ENCODE measurements at places on chromosomes 1 and 21. TPM values are rescaled to one million over a fixed set of nuclear protein-coding genes. Genes with fewer than 3 reads are reported as not detected.

DNA sequence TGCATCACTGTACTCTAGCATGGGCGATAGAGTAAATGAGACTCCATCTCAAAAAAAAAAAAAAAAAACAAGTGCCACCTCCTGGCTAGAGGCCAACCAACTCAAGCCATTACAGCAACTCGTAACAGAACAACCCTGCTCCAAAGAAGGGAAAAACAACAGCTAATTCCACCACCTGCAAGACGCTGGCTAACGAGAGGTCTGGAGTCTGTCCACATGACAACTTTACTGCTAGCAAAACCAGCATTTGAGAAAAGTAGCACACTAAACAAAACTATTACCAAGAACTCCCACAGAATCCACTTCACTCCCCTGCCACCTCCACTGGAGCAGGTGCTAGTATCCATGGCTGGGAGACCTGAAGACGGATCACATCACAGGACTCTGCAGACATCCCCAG lies 24.1 kb upstream of the EGLN1 start:
- no peak for DNase-seq

DNA sequence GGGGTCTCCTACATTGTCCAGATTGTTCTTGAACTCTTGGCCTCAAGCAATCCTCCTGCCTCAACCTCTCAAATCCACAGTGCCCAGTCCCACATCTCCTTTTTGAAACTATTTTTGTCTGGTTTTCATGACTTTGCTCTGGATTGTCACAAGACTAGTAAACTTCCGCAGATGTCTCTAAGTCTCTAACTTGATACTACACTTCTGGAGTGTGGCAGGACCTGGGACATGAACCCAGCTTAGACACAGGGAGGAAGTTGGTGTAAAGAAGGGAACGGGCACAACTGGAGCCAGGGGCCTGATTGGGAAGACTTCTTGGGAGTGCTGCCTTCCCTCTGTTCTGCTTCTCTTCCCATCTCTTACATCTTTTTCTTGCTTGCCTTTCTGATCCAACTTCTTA lies 16.2 kb upstream of the DISC1 start:
- DNase-seq, result no peak

DNA sequence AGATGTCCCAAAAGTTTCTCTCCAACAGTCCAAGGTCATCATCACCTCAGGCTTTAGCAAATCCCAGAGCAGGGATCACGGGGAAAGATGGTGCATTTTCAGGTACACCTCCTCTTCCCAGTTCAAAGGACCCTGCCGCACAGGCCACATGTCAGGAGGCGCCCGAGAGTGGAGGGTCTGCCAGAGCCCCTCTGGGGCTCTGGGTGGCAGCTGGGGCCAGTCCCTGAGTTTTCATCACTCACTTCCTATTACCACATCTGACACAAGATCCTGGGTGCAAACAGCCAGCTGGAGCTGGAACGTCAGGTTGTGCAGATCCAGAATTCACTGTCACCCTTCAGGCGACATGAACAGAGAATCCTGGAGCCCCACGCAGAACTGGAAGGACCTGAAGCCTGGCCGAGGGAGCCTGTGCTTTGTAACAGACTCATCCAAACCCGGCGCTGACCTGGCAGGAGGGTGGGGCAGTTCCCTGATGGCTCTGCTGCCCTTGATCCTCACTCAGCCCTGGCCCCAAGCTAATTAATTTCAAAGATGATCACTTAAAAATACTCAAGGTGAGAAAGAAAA lies 8.8 kb downstream of the TMEM63A start:
- no peak for DNase-seq

Gene KRTAP11-1
- not detected for total RNA-seq

DNA sequence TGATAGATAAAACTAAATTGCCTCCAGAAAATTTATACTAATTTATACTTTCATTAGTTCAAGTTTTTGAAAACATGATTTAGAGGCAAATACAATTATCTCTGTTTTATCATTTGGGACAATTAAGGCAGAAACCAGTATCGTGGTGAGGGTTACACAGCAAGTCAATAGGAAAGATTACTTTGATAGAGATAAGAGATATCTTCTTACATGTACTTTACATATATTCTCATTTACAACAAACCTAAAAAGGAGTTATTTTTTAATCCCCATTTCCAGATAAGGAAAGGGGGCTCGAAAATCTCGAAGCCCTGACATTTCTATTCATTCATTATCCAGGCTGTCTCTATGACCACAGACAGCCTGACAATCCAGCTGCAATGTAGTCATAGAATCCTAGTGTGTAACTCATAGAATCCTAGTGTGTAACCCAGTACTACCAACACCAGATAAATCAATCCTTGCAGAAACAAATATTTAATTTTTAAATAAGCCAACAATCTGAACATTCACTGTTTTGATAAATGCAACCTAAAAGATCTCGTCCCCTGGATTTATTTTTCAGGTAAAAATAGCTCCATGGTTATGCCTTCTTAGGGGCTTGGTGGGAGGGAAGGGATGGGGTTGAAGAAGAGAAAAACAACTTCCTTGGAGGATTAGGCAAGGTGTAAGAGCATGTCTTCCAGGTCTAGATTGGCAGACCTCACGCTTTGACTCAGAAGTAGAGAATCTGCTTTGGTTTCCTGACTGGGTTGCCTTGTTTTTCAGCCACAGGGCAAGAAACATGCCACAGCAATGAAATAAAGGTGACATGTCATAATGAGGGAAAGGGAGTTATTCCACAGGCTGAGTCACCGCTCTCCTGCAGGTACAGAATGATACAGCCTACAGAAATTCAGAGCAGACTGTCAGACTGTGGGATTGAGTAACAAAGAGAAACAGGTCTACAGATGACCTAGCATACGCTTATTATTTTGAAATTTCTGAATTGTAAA lies 45.6 kb downstream of the IRF2BP2 start:
- DNase-seq, result peak; percentile 100

DNA sequence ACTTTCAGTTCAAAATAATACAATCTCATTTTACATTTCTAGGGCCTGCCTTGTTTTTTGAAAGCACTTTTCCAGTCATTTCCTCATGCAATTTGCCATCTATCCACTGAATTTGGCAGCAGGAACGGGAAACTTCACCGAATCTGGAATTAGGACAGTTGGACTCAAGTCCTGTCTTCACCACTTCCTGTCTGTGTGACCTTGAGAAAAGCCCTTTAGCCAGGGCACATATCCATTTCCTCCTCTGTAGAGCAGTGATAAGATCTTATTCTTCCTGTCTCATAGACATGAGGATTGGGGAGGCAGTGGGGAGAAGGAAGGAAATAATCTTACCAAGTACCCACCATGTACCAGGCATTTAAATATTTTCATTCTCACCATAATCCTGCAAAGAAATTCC lies 12.0 kb downstream of the VAV3 start:
- no peak for DNase-seq

DNA sequence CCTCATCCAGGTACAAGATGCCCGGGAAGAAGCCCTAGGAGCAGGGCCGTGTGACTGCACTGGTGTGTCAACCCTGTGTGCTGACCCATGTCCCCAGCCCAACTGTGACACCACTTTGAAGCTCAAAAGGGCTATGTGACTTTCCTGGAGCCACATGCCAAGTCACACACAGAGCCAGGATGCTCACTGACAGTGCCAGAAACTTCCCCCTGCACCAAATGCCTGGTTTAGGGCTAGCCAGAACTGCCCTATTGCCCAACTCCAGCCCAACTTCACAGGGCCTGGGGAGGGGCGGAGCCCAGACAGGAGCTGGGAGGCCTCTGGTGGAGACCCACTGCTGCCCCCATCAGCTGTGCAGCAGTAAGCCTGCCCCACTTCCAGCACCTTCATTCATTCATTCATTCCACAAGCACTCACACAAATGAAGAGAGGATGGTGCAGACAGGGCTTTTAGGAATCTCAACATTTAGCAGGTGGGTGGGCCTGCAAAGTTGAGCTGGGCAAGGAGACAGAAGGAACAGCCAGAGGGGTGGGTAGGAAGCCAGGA lies 36.7 kb downstream of the KCNQ4 start:
- DNase-seq, result no peak

GRCh38 chr1:205477121-205477758 lies 21.4 kb upstream of the BLACAT1 start:
- DNase-seq, result no peak

GRCh38 chr21:9767592-9768375 lies 753.6 kb upstream of the TPTE start:
- no peak for DNase-seq

GRCh38 chr1:200165493-200166220 lies 138.1 kb downstream of the NR5A2 start:
- no peak for DNase-seq

DNA sequence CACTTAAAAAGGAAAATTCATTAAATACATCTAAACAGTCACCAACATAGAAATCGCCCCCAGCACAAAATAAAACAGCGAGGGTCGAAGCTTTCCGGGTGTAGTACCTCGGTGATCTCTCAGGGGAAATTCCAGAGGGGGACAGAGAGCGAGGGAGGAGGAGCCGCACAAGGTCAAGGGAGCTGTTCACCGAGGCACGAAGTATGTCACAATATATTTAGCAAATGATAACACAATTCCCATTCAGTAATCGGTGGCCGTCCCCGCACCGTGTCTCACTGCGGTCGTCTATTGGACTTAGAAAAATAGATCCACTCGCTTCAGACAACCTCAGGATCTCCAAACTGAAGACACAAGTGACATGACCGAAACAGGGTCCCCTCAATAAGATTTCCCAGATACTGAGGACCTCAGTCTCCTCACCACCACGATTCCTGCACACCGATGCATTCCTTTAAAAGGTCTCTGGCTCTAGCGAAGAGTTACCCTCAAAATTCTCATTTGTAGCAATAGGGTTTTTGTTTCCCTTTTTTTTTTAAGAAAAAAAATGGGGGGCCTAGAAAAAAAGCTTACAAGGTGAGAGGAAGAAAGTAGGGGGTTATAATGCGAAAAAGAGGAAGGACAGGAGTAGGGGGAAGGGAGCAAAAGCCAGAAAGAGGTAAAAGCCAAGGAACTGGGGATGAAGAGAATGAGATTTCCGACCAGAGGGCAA lies 1.1 kb downstream of the LPGAT1 start:
- DNase-seq, result peak; percentile 24

- no peak for DNase-seq
These were observed 127.2 kb upstream of the FGGY start for GRCh38 chr1:59169703-59170102.

GRCh38 chr1:202638019-202638700 lies 72.1 kb downstream of the SYT2 start:
- no peak for DNase-seq

DNA sequence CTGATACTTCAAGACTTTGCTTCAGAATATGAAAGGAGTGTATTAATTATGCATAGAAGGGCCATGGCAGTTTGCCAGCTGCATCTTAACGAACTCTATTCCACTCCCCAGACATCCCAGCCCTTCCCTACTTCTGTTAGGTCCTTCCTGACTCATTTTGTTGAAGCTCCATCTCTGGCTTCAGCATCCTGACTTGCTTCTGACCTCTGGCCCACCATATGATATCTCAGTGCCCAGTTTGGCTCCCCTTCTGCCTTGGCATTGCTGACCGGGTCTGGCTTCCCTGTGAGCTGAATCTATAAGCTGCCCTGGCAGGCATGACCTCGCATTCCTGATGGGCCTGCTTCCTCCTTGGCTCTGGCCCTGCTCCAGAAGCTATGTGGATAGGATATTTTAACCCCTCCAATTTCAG lies 27.6 kb upstream of the ARHGAP29 start:
- no peak for DNase-seq

DNA sequence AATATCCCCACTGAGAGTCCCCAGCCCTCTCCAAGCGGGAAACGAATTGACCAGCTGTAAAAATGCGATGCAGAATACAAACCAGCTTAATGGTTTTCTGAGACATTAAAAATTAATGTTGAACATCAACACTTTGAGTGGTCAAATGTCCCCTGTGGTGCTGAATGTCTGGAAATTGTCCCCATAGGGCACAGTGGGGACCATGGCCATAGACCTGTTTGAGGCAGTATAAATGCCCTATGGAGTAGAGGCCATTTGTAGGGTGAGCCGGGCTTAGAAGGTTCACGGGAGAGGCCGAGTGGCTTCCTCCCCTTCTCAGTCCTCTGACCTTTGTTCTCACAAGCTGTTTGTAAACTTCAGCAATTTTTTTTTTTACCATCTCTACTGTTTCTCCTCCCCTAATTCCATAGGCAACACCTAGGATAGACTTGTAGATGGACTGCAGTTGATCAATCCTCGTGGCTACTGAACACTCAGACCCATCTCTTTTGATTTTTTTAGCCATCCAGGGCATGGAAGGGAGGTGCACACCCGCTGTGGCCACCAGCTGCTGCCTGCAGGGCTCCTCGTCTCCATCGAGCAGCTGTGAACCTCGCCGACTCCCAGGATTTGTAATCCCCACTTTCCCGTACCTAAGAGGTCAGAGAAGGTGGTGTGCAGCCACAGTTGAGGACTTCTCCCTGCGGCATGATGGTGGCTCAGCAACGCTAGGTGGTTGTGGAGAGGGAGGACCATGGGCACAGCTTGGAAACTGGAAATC lies 41.0 kb downstream of the KAZN start:
- DNase-seq, result no peak

Gene CFHR1
- total RNA-seq, result not detected

- no peak for DNase-seq
These were observed 33.0 kb upstream of the PRRX1 start for GRCh38 chr1:170630977-170631376.

DNA sequence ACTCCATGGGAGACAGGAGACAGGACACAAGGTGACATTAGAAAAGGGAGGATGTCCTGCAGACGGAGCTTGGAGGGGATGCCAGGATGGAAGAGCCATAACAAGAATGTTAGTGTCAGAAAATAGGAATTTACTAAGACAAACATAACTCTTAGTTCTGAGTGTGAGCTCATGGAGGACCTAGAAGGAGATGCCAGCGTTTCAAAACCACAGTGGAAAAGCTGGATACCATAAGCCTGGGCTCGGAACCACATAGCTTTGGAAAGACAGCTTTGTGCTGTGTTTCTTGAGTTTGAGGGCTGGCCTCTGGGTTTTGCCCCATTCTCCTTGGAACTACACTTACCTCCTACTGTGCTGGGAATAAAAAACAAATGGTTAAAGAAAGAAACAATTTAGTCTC lies 128.4 kb downstream of the S1PR1 start:
- no peak for DNase-seq

- no peak for DNase-seq
These were observed 35.1 kb downstream of the LRRC42 start for GRCh38 chr1:53981220-53981619.

DNA sequence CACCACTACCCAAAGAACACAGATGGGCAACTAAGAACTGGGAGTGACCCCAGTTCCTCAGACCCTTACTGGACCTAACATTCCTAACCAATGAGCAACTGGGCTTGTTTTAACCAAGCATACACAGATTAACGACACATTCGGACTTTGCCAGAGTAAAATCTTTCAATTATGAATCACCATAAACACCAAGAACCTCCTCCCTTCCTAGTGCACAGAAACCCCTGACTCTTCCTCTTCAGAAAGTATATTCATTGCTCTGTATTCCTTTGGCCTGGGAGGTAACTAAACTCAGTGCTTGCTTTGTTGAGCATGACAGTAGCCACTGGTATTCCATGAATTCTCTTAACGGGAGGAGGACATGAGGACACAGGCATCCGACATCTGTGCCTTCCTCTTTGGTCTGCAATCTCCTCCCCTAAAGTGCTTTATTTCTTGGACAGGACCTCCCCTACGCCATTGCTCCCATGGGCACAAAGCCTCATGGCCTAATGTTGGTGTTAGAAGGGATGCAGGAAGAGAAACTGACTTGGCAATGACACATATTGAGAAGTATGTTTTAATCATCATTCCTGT lies 42.7 kb downstream of the SEC16B start:
- peak; percentile 77 for DNase-seq

GRCh38 chr1:22810378-22810777 lies 99.7 kb downstream of the EPHB2 start:
- DNase-seq, result no peak

GRCh38 chr1:223077247-223077833 lies 65.7 kb downstream of the TLR5 start:
- DNase-seq, result no peak
